ENCODE measurements at places on chromosomes 6 and 20.

GRCh38 chr6:51578362-51578761 is 509.1 kb downstream of the PKHD1 start:
- no peak for DNase-seq

DNA sequence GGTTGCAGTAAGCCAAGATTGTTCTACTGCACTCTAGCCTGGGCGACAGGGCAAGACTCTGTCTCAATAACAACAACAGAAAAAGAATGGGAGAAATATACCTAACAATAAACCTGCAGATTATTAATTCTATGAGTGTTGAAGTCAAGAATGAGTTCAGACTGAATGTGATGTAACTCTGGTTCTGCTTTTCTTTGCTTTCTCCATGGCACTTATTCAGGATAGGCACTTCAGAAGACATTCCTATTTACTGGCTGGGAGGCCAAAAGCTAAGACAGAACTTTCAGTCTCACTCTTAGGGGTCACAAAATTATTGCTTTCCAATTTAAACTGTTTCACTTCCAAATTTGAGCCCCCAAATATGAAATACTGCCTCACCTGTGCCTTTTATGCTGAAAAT is 15.7 kb upstream of the PRIM2 start:
- no peak for DNase-seq

DNA sequence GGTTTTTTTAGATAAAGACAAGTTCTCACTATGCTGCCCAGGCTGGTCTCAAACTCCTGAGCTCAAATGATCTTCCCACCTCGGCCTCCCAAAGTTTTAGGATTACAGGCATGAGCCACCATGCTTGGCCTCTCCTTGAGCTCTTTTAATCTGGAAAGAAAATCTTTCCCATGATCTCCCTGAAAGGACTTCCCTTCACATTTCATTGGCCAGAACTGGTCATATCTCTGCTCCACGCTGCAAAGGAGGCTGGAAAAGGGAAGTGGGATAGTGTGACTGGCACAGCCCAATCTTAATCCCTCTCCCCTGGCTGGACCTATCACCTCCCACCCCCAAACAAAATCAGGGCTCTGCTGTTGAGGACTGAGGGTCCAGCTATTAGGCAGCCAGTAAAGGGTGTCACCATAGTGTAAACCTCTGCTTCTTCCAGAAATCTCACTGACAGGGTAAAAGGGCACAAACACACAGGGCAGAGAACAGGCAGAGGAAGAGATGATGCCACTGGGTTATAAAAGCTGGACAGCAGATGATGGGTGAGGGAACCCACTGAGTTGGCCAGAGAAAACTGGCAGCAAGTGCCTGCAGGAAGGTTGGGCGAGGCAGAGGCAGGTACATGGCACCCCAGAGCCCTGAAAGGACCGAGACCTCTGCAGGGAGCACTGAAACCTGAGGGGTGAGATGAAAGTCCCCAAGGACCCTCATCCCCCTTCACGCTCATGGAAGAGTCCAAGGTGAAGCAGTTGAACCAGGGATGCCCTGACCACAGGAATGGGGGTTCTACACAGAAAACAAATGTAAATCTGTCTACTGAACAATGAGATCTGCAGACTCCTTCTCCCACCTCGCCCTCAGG is 83.1 kb upstream of the PTPN1 start:
- DNase-seq = no peak

GRCh38 chr6:135141728-135142127 is 39.4 kb upstream of the MYB start:
- no peak for DNase-seq

DNA sequence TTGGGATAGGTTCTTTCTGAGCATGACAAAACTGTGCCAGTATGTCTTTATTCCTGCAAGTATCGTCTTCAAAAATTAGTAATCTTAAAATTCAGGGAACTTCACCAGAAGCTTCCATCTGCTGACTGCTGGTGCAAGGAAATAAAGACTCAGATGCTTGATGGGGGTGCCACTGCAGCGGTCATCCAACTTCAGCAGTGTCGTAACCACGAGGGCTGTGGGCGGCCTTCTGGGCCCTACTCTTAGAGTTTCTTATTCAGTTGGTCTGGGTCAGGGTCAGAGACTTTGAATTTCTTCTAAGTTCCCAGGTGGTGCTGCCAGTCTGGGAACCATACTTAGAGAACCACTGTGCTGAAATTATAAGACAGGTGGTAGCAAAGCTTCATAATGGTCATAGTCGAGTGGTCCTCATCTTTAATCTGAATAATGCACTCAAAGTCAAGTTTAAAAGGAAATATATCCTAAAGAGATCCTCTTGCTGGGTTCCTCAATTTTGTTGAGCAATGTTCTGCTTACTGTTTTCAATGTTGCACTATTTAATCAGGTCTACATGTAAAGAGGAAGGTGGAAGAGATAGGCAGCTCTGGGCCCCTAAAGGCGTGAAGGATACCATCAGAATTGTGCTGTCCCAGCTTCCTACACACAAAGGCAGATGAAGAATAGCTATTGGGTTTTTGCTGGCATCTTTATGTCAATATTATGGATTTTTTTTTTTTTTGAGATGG is 165.4 kb upstream of the GMDS start:
- DNase-seq = no peak

- DNase-seq = no peak
Observed at GRCh38 chr20:16124911-16125776, 448.1 kb downstream of the KIF16B start.

DNA sequence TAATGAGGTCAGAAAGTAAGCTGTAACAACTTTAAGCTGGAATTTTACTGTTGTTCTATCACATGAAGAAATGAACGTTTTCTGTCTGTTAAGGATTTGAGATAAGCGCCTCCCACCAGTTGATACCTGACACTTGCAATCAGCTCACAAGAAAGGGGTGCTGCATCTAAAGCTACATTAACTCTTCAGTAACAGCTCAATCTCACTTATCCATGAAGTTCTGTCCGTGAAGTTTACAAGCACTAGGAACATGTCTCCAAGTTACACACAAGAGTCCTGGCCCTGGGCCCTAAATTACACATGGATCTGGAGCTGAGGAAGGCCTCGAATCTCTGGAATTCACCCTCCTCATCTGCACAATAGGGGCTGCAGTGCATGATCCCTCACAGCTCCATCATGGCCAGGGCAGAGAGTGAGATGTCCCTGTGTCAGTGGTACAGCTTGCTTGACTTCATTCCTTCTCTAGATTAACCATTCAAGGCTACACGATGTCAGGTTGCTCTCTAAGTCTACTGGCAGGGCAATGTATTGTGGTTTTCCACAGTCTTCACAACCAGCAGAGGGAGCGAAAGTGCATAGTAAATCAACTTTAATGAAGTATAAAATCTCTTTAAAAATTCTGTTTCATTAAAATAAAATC is 182.4 kb upstream of the MCHR2 start:
- DNase-seq = no peak

GRCh38 chr6:13425943-13426931 is 61.2 kb downstream of the GFOD1 start:
- no peak for DNase-seq

DNA sequence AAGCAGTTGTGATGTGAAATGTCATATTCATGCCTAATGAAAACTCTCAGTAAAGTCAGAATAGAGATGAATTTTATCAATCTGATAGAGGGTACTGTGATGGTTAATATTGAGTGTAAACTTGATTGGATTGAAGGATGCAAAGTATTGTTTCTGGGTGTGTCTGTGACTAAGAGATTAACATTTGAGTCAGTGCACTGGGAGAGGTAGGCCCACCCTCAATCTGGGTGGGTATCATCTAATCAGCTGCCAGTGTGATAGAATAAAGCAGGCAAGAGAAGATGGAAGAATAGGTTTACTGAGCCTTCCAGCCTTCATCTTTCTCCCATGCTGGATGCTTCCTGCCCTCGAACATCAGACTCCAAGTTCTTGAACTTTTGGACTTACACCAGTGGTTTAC is 124.3 kb downstream of the CENPW start:
- DNase-seq = no peak

GRCh38 chr6:79468587-79468986 is 68.6 kb downstream of the LCA5 start:
- DNase-seq = no peak

DNA sequence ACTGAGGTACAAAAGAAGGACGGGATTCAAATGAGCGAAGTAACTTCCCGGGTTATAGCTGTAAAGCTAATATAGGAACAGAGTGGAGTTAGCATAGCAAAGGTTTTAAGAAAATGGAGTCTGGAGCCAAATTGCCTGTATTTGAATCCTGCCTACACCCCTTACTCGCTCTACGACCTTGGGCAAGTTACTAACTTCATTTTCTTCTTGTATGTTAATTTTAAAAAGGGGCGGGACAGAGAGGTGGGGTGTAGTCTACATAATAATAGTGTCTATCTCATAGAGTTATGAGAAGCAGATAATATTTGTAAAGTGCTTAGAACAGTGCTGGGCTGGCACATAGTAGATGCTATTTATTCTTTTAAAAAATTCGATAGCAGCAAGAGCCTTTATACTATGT is 705 bp downstream of the ZSCAN23 start:
- no peak for DNase-seq

- DNase-seq = no peak
Observed at GRCh38 chr20:60863548-60863947, 388.5 kb upstream of the CDH4 start.

GRCh38 chr20:61112515-61112914 is 139.5 kb upstream of the CDH4 start:
- no peak for DNase-seq

DNA sequence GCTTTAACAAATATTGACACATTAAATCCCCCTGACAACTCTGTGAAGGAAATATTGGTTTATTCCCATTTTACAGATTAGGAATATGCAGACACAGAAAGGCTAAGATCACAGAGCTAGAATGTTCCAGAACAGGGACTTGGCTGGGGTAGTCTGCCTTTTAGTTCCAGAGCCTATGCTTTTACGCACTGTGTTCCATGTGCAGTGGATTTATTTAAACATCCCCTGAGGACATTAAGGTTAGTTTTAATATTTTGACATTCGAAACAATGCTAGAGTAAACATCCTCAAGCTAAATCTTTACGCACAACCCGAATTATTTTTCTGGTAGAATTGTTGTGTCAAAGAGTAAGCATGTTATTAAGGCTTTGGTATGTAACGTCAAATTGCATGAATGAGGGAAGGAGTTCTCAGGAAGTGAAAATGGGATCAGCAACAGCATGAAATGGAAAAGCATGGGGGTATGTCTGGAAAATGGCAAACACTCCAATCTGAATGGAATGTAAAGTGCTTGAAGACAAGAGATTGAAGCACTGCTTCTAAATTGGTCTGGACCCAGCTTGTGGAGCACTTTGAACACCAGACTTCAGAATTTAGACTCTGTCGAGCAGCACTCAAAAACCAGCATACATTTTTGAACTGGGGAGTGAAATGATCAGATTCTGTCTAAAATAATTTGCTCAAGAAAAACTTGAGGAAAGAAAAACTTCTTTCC is 429.9 kb downstream of the CD83 start:
- DNase-seq = no peak

DNA sequence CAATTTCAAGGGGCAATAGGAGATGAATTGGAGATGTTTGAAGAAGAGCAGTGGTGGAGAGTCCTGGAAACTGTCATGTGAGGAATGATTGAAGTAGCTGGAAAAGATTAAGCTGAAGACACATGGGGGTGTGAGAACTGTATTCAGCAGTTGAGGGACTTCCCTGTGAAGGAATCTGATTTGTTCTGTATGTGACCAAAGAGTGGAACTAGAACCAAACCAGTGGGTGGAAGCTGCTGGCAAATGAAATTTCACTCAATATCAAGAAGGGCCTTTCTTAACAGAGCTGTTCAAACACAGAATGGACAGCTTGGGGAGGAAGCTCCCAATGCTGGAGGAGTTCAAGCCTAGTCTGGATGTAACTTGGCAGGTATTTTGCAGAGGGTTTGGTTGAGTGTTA is 21.3 kb downstream of the SEC23B start:
- no peak for DNase-seq

- DNase-seq = no peak
Observed at GRCh38 chr20:61514805-61515505, 262.9 kb downstream of the CDH4 start.

DNA sequence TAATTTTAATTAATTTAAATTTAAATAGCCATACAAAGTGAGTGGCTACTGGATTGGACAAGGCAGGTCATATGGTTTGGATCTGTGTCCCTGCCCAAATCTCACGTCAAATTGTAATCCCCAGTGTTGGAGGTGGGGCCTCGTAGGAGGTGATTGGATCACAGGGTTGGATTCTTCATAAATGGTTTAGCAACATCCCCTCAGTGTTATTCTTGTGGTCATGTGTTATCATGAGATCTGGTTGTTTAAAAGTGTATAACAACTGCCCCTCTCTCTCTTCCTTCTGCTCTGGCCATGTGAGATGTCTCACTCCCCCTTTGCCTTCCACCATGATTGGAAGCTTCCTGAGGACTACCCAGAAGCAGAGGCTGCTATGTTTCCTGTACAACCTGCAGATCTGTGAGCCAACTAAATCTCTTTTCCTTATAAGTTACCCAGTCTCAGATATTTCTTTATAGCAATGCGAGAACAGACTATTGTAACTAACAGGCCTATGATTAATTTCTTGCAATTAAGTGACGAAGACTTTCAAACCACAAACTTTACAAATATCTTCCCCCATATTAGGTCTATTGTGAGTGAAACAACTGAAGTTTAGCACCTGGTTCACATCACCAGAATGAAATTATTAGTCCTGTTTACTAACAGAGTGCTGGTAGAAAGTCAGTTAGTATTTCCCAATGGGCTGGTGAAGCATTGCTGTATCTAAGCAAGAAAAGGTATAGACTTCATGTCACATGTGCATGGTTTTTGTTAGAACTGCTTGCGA is 60.0 kb upstream of the TNFAIP3 start:
- DNase-seq = no peak
